Activated T-helper 9 cell treated with anti-CD3 and anti-CD28 coated beads, Interleukin-2, amount 50 U/mL, for 16 hours (primary cell): ENCODE measurements at places on chromosomes 12 and 14.

- no peak for DNase-seq
These were observed 32.4 kb upstream of the BMAL2 start for GRCh38 chr12:27300226-27300625.

DNA sequence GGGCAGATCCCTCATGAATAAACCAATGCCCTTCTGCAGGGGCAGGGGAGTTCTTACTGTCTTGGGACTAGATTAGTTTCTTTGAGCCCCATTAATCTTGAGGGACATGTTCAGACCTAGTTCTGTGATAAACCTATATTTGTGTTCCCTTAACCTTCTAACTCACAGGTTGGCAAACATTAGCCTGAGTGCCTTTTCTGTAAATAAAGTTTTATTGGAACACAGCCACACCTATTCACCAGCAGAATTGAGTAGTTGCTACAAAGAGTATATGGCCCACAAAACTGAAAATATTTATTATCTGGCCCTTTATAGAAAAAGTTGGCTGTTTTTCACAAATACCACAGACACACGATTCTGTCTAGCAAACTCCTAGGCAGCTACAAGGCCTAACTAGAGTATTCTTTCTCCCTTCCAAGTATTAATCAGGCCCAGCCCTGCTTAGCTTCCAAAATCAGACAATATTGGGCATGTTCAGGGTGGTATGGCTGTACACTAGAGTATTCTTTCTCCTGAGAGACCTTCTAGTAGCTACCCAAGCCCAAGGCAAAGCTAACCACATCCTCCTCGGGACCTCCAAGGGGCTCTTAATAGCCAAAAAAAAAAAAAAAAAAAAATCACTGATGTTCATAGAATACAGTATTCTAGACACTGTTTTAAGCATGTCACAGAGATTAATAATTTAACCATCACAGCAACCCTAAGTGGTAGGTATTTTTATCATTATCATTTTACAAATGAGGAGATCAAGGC is 199.3 kb upstream of the PWP1 start:
- DNase-seq, result no peak

DNA sequence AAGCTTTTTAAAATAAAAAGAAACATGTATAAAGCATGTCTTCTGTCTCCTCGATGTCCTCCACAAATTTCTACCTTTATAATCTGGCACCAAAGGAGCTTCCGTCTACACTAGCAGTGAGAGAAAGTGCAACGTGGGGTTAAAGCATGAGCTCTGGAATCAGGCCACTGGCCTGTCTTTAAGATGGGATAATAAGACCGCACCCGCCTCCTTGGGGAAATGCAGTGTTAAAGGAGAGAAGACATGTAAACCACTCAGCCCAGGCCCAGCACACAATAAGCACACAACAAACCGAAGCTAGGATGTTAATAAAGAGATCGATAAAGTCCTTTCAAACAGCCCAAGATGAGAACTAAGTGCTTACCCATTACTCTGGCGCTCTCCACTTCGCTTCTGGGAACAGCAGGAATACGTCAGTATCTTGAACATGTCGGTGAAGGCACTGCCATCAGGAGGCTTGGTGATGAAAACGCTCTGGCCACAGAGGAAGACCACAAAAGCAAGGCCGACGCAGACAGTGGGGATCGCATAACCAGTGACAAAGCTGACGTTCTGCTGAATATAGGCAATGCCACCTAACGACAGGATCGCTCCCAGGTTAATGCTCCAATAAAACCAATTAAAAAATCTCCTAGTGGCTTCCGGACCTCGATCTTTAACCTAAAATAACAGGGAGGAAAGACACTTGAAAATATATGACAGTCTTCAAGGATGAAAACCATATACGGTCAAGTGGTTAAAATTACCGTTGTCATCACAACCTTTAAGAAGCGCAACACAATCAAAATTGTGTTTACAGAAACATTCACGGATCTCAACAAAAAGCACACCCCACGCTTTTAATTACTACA is 9.1 kb downstream of the SLC15A4 start:
- no peak for DNase-seq

DNA sequence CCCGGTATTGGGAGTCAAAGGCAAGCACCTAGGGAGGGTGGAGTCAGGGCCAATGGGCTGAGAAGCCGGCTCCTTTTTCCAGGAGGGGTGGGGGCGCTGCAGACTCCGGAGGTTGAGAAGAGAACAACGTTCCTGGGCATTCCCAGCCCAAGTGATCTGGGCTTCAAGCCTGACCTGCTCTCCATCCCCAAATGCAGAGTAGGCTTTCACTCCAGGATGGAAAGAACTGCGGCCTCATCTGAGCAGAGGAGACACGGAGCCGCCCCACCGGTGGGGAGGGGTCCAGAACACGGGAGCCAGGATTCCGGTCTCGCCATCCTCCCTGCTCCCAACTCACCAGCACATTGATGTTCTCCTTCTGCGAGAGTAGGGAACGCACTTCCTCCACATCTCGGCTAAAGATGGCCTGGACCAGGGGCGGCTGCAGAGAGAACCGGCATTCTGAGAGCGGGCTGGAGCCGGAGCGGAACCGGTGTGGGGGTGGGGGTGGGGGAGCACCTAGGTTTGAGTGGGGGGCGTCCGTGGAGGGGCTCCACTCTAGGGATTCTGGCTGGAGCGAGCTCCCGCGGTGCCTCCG is 605 bp downstream of the ANKRD52 start:
- no peak for DNase-seq

GRCh38 chr12:69884386-69884785 is 59.4 kb downstream of the MYRFL start:
- no peak for DNase-seq

DNA sequence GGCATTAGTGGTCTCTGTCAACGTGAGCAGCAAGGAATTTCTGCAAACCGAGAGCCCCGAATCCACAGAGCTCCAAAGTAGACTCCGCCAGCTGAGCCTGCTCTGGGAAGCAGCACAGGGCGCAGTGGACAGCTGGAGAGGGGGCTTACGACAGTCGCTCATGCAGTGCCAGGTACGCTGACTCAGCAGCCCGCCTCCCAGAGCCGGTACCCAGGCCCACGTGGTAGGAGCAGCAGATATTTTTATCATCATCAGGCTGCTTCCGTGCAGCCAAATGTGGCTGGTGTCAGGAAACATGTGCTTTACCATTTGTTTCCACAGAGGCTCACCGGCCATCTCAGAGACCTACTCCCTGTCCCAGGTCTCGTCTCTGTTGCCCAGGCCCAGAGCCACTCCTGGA is 73.7 kb downstream of the ESR2 start:
- DNase-seq, result no peak

DNA sequence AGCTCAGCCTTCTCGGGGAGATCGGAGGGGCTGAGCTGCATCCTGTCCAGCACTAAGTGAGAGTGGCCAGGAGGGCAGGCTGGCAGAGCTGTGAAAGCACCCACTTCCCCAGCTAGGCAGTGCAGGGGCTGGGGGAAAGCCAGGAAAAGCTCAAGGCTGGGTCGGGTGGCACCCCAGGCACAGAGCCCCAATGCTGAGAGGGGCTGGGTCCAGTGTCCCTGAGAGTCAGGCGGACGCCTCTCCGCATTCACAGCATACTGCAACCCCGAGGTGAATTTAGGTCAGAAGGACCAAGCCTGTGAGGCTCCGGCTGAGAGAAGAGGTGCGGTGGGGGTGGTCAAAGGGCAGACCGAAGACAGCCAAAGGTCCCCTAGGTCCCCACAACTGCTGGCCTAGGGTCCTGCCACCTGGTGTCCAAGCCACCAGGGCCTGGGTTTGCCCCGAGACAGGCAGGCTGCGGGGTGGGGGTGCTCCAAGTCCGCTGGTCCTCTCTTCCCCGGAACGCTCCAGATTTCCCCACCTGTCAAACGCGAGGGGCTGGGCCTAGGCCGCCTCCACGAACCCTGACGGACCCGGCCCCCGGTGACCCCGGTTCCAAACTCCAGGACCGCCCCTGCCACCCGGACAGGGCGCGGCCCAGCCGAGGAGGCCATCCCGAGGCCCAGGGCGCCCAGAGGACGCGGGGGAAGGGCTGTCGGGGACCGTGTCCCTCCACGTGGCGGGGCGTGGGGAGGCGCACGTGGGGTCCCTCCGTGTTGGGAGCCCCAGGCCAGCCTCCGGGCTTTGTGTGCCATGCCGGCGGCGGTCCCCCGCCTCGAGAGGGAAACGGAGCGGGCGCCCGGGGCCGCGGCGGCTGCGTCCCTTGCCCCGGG is 527 bp downstream of the CAMKK2 start:
- DNase-seq, result no peak

GRCh38 chr12:59484575-59484974 is 111.3 kb upstream of the SLC16A7 start:
- DNase-seq, result no peak
